ENCODE measurements at places on chromosomes 13 and 19.
A peak's percentile ranks its signal among the peaks of the same experiment; 100 is the strongest.

DNA sequence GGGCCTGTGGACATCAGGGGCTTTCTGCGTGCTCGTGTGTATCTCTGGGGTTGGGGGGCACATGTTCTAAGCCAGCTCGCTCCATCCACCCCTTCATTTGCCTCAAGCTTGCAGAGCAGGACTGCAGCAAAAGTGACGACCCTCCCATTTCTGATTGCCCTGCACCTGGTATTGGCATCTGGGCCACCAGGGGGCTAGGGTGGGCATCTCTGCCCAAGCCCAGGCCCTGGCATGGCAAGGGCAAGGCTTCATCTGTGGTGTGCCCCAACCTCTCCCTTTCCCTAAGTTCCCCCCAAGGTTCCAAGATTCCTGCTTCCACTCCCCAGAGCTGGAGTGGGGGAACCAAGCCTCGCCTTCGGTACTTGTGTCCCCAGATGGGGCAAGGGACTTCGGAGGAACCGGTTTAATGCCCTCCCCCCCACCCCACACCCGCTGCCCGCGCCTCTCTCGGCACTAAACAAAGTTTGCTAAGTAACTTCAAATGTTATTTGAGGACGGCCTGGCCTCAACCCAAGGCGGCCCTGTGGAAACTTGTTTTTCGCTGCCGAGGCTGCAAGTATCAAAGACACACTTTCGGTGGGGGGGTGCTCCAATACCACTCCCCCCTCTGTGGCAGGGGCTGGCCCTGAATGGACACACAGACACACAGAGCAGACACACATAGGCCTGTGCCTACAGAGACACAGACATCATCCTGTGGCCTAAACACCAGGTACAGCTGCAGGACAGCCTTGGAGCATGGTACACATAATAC lies 12.2 kb downstream of the NFIX start:
- no peak for DNase-seq

DNA sequence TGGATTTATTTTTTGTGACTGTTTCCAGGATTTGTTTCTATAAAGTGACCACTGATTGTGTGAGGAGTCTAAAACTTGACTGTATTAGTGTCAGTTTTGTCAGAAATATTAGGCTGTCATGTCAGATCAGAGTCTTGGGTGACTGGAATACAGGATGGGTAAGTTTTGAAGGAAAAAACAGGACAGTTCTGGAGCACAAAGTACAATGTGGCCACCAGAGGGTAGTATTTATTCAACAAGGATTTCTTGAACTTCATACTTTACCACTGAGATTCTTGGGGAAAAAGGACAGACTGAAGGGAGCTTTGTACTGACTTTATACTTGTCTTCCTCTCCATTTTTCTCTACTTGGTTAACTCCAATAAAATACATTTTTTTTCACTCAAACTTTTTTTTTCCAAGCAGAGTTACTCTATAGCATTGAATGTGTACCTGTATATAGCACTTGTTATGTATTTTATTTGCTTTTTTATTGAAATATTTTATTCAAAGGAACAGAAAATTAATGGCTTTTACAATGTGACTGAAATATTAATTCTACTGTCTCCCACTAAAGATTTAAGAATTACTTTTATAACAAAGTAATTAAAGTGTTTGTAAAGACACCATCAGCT lies 51.1 kb downstream of the LMO7 start:
- DNase-seq = no peak

DNA sequence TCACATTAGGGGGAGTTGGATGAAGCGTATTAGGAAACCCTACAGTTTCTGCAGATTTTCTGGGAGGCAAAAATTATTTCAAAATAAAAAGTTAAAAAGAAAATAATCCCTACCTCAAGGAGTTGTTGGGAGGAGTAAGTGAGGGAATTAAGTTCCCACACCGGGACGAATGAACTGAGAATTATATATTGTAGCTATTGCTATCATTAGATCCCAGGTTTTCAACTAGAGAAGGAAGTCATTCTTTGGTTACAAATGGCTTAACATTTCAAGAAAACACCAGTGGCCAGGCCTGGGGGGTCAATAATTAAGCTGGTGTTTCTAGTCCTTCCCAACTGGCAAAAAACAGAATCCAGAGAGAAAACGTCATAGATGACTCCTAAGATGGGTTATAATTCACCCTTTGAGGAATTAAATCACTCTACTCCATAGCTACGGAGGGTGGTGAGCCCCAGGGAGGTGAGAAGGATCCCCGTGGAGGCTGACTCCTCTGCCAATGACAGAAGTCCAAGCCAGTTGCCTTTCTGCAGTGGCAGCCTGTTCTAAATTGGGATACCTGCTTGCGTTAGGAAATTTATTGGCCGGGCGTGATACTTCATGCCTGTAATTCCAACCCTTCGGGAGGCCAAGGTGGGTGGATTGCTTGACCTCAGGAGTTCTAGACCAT lies 1.2 kb upstream of the MYDGF start:
- DNase-seq = no peak

- DNase-seq = no peak
Observed at GRCh38 chr19:54905421-54905802, 536 bp upstream of the NCR1 start.

DNA sequence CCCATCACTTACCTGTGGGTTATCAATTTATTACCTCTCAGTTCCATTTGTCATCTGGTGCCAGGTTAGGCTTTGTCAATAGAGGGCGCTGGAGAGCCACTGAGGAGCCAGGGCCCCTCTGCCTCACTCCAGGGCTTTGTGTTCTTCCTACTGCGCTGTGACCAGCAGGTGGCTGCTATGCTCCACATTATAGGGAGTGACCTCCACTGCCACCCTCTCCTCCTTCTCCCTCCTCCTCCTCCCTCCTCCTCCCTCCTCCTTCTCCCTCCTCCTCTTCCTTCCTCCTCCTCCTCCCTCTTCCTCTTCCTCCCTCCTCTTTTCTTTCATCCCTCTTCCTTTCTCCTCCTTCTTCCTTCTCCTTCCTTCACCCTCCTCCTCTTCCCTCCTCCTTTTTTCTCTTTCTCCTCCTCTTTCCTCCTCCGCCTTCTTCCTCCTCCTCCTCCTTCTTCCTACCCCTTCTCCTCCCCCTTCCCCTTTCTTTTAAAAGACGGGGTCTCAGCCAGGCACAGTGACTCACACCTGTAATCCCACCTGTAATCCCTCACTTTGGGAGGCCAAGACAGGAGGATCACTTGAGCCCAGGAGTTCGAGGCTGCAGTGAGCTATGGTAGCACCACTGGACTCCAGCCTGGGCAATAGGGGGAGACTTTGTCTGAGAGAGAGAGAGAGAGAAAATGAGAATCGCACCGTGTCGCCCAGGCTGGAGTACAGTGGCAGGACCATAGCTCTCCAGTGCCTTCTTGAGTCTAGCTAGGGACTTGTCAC lies 10.3 kb upstream of the ZBTB32 start:
- peak; percentile 92 for DNase-seq

GRCh38 chr13:33402975-33403374 lies 117.4 kb upstream of the STARD13 start:
- DNase-seq = no peak

DNA sequence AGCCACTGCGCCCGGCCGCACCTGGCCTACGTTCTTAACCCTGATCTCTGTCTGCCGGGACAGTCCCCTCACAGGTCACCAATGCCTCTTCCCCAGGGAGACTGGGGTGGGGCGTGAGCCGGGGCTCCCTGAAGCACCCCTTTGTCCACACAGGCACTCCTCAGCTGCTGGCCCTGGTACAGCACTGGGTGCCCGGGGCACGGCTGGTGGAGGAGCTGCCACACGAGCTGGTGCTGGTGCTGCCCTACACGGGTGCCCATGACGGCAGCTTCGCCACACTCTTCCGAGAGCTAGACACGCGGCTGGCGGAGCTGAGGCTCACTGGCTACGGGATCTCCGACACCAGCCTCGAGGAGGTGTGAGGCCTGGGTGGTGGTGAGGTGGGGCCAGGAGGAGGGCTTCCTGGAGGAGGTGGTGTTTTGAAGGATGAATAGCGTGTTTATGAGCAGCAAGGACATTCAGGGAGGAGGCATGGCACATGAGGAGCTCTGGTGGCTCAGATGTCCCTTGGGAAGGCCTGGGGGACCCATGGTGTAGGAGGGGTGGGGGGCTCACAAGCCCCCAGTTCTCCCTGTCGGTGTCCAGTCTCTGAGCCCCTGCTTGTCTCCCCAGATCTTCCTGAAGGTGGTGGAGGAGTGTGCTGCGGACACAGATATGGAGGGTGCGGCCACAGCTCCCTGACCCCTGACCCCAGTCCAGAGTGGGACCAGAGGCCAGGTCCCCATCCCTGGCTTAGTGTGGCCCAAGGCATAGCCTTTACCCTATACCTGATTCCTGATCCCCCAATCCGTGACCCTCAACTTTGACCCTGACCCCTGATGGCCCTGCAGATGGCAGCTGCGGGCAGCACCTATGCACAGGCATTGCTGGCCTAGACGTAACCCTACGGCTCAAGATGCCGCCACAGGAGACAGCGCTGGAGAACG lies 13.5 kb upstream of the ARHGAP45 start:
- DNase-seq = no peak

DNA sequence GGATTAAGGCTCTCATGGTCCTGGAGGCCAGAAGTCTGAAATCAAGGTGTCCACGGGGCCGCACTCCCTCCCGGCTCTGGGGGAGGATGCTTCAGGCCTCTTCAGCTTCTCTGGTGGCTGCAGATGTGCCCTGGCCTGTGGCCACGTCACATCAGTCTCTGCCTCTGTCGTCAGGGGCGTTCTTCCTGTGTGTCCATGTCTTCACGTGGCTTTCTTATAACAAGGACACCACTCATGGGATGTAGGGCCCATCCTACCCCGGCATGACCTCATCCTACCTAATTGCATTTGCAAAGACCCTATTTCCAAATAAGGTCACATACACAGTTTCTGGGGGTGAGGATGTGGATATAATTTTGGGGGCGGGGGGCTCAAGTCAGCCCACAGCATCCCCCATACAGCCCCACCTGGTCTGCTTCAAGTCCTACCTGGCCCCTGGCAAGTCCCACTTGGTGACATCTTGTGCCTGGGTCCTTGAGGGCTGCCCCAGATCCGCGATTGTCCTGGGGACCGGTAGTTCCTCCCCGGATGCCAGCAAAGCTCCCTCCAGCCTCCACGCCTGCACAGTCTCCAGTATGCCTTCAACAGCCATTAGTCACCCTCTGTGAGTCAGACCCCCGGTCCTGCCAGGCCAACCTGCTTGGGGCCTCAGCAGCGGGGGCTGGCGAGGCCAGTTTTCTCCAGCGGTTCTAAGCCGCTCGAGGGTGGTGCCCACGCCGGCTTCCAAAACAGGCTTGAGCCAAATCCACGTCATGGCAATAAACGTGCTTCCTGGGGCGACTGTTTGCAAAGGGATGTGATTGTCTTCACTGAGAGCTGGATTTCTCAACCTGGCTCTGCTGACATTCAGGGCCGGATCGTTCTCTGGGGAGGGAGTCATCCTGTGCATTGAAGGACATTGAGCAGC lies 32.2 kb downstream of the MYO9B start:
- no peak for DNase-seq

DNA sequence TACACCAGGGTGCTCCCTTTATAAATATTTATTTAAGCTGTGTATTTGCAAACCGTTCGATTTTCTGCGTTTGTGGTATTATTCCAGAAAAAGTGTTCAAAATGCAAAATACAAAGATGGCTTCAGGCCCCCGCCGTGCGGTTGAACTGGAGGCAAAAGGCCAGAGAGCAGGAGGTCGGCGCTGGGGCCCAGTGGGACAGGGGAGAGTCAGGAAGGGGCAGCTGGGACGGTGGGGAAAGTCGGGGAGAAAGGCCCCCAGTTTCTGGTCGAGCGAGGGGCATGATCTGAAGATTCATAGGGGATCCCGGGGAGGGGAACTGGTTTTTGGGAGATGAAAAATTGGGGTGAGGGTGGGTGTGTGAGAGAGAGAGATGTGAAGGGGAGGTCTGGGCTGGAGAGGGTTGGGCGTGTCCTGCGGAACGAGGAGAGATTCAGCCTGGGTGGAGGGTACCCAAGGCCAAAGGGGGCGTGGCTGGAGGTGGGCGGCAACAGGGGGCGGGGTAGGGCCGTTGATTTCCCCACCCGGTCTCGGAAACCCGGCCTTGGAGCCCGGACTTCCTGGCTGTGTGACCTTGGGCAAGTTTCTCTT lies 678 bp downstream of the ISOC2 start:
- peak; percentile 47 for DNase-seq
